ENCODE measurements at places on chromosomes 12 and 14.

DNA sequence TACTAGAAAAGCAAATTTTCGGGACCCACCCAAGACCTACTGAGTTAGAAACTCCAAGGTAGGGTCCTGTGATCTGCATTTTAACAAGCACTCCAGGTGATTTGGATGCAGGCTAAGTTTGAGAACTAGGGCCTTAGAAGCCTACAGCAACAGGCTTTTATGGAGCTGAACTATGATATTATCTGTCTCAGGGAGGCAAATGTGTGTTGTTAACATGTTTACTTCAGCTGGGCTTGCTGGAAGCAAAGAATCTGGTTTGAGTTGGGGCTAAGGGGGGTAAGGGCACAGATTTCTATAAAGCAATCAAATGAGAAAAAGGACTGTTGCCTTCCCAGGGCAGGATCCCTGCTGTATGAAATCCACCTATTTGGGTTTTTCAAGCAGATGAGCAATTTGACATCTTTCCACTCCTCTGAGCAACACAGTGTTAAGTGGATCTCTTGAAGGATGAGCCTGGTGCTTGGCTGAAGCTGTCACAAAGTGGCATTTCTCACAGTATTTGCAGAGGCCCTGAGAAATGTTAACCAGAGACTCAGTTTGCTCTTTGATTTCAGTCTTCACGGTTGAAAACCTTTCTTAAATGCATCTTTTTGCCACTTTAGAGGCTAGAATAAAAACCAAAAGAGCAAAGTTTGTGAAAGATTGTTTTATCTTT, 36.2 kb upstream of the SOCS2 start:
- DNase-seq: no peak

DNA sequence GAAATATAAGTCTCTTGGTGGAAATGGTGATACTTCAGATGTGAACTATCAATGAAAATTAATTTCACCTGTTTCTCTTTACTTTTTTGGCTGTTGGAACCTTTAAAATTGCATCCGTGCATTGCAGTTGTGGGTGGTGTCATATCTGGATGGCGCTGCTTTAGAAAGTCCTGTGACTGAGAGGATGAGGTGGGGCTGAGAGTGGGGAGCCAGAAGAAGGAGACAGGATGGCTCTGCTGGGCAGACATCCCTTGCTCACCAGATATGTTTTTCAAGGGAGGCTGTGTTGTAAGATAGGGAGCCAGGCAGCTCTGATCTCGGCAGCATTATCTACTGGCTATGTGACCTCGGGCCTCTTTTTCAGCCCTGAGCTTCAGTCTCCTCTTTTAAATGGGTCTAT, 12.7 kb downstream of the ASB2 start:
- DNase-seq: no peak

- DNase-seq: peak; percentile 78
Measured at GRCh38 chr12:75825686-75826085, 205.9 kb downstream of the PHLDA1 start.

GRCh38 chr14:88668448-88669116, 105.7 kb downstream of the ZC3H14 start:
- DNase-seq: no peak

DNA sequence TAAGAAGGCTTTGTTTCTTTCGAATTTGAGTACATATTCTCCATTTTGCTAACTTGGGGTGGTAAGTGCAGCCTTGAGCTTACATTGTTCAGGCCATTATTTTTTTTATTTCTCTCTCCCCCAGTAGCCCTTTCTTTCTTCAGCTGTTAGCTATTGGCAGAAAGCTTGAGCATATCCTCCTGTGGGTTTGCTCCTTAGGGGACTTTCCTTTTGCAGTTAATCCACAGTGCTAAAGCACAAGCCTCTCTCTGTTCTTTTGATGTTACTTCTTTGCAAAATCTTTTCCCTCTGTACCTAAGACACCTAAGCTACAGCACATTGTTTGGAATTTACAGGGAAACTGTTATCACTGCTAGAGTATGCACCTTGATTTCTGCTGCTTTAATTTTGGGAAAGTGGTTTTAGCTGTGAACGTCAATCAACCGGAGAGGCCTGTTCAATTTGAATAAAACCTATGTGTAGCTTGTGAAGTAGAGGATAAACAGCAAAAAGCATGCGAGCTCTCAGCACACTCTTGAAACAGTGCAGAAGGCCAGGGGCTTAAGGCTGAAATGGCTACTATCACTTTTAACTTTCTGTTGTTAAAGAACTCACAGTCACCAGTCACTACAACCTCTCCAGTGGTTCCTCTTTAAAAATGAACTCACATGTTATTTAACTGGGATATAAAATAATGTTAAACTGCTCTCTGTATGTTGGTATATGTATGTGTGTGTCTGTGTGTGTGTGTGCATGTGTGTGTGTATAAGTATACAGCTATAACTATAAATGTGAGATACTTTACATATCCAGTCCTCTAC, 139.2 kb downstream of the PDZRN4 start:
- DNase-seq: no peak

DNA sequence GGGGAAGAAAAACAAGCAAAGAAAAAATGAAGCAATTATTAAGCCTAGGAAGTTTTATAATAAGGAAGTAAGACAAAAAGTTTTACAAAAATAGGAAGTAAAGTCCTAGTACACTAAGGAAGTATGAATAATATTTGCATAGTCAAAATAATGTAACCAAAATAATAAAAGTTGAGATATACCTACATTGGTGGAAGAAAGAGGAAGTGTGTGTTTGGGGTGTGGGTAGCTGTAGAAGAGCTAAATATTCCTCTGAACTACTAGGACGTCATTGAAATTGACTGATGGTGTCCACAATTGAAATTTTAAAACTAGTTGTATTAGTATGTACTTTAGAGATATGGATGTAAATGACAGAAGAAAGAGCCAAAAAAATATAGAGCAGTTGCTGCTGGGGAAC, 228.4 kb upstream of the OTX2 start:
- no peak for DNase-seq

DNA sequence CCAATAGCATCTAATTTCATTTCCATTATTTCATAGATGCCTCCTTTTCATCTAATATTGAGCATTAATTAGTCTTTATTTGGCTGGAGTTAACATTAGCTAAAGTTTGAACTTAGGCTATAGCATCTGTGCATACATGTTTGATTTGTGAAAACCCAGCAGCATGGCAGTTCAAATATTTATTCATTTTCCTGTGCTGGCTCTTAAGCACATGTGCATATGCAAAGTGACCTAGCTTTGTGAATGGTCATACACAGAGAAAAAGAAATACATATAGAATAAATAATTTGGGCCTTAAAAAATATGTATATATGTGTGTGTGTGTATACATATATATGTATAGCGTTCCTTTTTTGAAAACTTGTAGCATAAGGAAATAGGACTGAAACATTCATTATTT, 117.8 kb downstream of the HMGA2 start:
- DNase-seq: no peak

DNA sequence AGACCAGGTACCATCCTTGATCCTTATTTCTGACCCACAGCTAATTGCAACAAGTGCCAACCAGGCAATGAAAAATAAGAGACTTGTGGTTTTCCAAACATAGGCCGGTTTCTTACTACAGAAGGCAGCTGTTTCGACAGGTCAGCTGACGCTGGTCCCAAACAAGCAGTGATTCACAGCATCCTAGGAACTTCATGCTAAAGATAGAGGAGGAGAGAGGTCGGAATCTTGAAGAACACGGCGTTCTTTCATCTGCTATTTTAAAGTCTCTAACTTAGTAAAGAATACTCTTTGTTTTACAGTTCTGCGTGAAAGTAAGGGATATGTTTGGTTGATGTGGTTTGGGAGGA, 28.1 kb upstream of the ADGRD1 start:
- DNase-seq: no peak

DNA sequence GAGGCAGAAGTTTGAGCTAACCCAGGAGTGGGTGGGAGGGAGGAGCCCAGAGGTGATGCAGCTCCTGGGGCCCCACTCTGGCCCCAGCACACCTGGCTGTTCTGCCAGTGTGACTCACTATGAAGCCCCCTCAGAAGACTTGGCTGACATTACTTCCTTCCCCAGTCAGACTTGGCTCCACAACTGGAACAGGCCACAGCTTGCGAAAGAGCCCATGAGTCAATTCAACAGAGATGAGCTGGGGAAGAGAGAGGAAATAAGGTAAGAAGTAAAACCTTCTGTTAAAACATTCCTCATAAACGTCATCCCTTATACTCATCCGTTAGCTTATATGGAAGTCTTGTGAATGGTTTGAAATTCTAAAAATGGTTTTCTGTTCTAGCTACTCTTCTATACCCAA, 245.9 kb downstream of the ADAMTS20 start:
- DNase-seq: peak; percentile 68

DNA sequence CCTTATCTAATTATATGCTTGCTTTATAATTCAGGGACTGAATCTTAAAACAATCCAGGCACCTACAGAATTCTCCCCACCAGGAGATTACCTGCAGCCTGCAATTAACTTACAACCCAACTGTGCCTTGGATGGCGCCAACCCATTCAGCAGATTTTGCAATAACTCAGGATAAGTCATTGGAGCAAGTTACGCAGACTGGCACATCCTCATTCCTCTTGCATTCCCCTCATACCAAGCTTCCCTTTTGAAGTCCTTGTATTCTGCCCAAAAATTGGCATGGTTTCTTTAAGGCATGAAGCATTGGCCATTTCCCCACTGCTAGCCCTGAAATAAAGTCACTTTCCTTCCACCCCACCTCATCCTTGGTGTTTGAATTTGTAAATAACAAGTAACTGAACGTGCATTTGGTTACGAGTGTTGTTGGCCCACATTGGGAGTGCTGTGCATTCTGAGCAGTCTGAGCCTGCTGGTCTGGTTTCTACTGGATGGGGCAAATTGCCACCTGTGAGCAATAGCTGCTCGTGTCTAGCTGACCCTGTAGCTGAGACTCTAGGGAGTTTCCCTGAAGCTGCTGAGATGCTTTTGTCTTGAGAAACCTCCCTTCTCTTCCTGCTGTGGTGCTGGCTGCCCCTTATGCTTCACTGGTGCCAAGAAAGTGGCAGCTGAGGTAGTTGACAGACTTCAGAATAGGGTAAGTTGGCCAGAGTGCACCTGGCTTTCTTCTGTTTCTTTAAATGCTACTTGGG, 99.2 kb upstream of the SCAF11 start:
- DNase-seq: no peak

DNA sequence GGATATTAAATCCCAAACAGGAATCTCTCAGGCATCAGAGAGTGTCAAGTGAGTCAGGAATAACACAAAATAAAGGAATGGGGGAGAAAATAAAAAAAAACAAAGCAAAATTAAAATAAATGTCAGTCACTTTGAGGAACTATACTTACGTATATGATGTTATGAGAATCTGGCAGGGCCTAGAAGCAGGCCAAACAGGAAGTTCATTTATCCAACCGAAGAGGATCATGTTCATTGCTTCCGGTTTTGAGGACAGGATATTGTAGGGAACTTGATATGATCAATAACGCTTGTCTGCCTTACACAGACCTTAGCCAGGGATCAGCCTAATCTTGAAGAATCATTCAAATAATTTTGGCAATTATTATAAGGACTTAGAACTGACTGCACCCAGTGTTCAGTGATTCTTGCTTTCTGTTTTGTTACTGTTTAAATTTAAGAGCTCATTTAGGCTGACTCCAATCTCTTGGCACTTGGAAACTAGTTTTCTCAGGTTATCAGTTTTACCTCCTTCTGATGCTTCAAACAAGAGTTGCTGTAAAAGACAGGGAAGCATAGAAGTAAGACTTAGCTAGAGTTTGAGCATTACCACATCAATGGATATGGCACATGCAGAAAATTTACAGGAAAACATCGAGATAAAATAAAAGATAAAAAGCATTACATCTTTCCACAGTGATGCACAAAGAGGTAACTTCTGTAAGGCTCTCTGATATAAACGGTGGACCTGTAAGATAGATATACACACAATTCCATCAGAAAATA, 53.4 kb downstream of the ZFC3H1 start:
- DNase-seq: no peak

- peak; percentile 43 for DNase-seq
Measured at GRCh38 chr14:94036313-94037167, 10.4 kb downstream of the OTUB2 start.

- no peak for DNase-seq
Measured at GRCh38 chr12:94750864-94751263, 100.5 kb upstream of the TMCC3 start.

DNA sequence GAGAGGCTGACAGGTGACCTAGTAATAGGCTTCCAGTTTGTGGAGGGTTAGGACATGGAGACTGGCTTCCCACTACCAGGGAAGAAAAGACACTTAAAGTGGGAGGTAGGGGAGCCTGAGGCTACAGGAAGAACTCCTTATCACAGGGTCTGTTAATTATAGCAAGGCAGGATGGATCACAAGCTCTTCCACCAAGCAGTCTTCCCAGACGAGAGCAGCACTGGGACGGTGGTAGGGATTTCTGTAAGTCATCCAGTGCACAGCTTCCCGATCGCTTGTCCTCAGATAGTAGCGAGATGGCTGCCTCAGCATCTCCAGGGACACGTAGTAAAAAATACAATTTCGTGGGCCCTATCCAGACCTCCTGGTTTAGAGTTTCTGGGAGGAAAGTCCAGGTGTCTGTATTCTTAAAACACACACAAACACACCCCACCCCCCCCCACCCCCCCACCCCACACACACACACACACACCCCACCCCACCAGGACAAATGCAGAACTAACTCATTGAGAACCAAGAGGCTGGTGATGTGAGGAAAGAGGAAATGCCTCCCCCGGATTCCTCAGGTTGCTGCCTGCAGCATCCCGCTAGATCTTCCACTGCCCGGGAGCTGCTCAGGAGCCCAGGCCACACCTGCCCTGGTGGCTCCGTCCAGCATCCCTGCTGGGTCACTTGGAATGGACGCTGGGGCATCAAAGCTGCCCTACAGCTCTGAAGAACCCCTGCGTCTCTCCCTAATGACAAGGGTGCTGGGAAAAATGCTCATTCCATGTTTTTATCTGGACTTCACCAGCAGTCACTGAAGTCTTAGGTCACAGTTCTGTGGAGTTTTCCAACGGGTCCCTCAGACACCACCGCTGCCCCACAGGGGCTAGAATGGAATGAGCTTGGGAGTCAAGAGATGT, 307.2 kb downstream of the CACNA1C start:
- no peak for DNase-seq

- DNase-seq: no peak
Measured at GRCh38 chr14:73750531-73750901, 36.3 kb upstream of the PNMA1 start.

GRCh38 chr12:53849656-53850055, 89.0 kb upstream of the HOXC13 start:
- DNase-seq: no peak

- DNase-seq: no peak
Measured at GRCh38 chr12:92147491-92147890, 1.8 kb upstream of the BTG1 start.

GRCh38 chr12:3054374-3054773, 22.8 kb upstream of the TSPAN9 start:
- no peak for DNase-seq

DNA sequence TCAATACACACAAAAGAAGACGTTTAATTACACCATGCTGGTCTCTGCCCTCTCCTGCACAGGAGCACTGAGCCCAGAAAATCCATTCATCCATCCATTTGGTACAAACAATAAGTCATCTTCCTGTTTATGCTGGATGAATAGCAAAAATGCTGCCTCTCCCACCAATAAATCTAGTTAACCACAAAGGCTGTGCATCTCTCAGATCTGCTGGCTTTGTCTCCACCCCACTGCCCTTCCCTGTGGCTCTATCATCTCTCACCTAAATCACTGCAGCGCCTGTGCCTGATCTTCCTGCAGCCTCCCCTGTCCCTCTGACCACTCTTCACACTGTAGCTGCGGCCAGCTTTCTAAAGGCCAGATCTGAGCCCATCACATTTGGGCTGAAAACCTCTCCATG, 72.9 kb upstream of the DDX11 start:
- peak; percentile 28 for DNase-seq

GRCh38 chr12:116675339-116676107, 62.3 kb downstream of the SPRING1 start:
- DNase-seq: no peak

All from RCC 7860 (cell line).